ENCODE measurements at places on chromosomes 13 and 19.

DNA sequence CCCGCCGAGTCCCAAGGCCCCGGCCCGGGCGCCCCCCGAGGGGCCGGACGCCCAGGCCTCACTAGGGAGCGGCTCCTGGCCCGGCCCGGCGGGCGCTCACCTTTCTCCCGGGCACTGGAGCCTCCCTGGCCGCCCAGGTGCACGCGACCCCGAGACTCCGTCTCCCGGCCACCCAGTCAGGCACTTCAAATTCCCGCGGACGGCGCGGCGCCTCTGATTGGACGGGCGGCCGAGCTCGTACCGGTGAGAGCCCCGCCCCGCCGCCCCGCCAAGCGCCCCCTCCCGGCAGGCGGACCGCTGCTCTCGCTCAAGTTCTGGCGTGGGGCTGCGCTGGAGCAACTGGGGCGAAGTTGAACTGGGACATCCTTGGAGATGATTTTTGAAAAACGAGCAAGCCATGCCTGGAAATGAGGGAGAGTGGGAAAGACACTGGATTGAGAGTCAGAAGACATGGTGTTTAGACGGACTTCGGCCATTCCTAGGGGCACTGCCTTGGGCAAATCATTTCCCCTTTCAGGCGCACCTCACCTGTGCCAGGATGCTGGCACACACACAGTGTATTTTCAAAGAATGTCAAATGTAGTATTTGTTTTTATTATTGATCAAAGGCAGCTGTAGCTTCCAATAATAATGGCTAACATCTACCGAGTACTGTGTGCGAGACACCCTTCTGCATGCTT lies 485.3 kb downstream of the UQCRFS1 start:
- no peak for DNase-seq

- no peak for DNase-seq
These were observed 361.6 kb downstream of the RBM26 start for GRCh38 chr13:79044415-79044814.

GRCh38 chr19:41552558-41552957 lies 23.4 kb upstream of the CEACAM21 start:
- DNase-seq: no peak

DNA sequence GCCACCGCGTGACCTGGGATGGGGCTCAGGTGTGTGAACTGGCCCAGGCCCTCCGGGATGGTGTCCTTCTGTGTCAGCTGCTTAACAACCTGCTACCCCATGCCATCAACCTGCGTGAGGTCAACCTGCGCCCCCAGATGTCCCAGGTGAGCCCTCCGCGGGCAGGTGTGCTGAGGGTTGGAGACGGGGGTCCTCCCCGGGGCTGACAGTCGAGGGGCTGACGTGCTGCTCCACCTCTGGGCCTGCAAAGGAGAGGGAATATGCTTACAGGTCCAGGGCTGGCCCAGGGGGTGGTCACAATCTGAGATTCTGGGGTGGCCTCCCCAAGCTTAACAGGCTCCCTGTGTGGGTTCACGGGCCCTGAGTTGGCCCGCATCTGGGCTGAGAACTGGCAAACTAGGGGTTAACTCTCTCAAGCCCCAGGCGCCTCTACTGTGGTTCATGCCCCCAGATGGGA lies 386 bp downstream of the VAV1 start:
- no peak for DNase-seq

- no peak for DNase-seq
These were observed 415.9 kb downstream of the NDFIP2 start for GRCh38 chr13:79896851-79897250.

DNA sequence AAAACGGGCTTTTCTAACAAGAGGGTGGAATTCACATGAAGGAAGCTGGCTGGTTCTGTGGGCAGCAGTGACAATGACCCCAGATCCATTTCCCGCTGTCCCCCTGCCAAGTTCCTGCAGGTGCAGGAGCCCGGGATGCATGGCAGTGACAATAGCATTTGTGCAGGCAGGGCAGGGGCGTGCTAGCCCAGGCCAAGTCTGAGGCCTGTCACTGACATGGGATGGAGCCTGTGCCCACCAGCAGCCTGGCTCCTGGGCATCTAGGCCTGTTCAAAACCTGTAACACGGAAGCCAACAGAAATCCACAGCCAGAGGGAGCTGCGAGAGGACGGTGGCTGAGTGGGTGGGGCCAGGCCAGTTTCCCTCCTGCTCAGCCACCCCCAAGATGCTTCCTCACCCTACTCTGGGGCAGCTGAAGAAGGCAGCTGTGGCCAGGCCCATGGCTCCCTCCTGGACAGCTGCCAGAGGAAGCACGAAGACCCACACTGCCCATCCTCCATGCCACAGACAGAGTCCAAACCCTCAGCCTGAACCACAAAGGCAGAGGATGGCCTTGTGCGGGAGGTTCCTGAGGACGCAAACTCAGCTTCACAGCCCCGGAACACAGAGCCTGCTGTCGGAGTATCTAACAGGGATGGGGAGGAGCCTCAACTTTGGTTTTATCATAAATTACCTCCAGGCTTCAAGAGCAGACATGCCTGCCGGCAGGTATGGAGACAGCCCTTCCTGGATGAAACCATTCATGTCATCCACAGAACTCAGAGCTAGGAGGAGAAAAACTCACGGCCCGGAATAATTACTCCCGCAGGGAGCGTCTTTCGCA lies 74.0 kb downstream of the CEBPG start:
- DNase-seq: no peak

All from A172 (cell line).